ENCODE measurements at places on chromosomes 12 and 14.

DNA sequence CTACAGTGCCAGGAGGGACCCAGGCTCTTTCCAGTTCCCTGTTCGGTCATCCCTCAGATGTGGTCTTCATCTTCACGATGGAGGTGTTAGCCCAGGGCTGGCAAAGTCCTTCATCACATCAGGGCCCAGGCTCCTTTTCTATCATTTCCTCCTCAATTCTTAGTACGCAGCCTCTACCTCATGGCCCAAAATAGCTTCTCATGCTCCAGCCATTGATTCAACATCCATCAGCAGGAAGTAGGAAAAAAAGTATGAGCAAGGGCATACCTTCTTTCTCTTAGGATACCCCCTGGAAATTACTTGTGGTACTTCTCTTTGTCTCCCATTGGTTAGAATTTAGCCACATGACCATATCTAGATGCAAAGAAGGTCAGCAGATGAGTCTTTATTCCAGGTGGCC, 12.2 kb upstream of the ZDHHC22 start:
- DNase-seq = no peak

DNA sequence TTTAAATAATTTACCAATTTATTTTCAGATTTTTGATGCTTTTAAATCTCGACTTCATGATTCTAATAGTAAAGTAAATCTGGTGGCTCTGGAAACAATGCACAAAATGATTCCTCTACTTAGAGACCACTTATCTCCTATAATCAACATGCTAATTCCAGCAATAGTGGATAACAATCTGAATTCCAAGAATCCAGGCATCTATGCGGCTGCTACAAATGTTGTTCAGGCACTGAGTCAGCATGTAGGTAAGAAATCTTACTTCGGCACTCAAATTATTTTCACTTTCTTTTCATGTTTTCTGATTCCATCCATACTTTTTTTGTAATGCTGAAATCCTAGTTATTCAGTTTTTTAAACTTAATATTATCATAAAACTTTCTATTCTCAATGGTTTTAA, 15.5 kb upstream of the PRPF39 start:
- DNase-seq = no peak

DNA sequence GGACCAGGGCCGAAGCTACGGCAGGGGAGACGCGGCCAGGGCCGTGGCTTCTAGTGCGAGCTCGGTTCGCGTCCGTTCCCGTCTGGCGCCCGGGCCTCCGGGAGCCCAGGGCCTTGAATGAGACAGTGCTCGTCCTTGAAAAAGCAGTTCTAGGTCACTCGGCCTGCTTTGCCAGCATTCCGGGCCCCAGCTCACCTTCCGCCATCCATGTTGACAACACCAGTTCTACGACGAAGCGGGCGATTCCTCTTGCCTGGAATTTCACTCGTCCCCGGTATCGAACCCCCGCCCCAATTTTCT, 4.5 kb downstream of the OR10AD1 start:
- DNase-seq = no peak

- no peak for DNase-seq
These were observed 13.3 kb downstream of the SLC25A29 start for GRCh38 chr14:100292776-100293461.

DNA sequence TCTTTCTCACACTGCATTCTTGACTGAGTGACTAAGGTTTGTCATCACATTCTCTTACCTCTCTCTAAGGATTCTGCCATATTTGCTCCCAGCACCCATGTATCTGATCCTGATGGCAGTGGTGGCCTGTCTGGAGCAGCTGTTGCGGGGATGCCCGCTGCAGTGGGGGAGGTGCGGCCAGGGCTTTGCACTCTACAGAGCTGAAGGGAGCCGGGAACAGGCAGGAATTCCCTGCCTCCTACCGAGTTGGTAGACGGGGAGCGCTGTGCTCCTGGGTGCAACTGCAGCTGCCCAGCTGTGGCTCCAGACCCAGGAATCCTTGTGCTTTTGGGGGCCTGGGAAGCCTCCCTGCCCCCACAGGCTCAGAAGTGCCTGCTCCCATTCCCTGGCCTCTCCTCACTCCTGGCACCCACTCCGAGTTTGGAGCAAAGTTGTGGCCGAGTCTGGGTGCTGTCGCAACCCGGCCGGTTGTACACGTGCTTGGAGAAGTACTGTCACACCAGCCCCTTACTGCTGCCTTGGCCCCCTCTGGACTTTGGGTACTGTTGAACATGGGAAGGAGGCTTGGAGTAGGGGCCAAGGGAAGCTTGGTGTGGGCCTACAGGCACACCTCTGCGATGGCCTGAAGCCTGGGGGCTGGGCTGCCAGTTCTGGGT, 106.9 kb upstream of the OR4E1 start:
- DNase-seq = no peak

- DNase-seq = no peak
These were observed 86.8 kb downstream of the ADGRD1 start for GRCh38 chr12:131040491-131040890.

DNA sequence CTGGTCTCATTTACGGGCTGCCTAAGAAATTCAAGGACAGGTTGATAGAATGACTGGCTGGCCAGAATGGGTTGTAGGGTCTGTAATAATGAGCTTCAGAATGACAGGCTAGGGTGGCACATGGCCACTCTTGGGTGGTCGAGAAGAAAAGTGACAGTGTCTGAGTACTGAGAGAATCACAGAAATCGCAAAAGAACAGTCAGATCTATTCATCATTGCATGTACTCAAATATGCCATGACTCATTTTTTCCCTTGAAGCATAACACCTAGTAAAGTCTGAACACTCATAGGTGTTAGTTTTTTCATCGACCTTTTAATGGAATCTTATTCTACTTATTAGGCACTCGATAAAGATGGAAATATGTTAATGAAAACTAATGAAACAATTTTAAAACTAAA, 37.8 kb upstream of the SEL1L start:
- no peak for DNase-seq

DNA sequence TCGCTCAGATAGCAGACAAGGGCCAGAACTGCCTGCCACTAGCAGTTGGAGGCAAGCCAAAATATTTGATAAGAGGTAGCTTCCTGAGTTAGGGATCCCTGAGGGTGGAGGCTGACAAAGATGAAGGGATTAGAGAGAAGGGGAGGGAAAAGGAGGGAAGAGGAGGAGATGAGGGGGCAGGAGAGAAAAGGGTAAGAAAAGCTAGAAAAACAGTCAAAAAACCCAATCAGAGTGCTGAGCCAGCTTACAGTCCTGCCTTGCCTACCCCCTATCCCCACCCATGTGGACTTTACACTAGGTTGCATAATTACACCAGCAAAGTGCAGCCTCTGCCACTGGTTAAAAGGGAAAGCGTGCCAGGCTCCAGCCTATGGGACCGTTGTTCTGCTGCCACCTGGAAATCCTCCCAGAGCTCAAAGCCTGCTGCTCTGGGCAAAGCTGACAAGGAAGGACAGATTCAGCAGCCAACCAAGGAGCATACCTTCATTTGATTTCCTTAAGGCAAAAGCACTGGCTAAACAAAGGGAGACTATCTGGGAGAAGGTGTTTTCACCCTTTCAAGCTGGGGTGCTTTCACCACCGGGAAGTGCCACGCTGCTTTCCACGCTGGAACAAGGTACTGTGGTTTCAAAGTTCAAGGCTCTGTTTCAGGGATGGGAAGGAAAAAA, 3.8 kb upstream of the NUMB start:
- DNase-seq = no peak

DNA sequence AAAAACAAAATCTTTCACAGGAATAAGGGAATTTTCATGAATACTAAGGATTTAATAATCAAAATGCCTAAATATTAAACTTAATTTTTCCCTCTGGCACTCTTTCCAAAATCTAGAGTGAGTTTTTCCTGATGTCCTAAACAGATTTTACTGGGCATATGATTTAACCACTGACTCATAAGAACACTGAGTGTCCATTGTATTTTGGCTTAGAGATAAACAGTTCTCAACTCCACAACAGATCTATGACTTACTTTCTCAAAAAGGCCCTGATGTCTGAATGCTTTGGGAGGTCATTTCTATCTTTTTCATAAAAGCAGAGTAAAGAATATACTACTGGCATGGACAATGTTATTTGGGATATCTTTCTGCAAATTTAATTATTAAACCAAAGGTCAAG, 15.0 kb downstream of the TMBIM4 start:
- no peak for DNase-seq

DNA sequence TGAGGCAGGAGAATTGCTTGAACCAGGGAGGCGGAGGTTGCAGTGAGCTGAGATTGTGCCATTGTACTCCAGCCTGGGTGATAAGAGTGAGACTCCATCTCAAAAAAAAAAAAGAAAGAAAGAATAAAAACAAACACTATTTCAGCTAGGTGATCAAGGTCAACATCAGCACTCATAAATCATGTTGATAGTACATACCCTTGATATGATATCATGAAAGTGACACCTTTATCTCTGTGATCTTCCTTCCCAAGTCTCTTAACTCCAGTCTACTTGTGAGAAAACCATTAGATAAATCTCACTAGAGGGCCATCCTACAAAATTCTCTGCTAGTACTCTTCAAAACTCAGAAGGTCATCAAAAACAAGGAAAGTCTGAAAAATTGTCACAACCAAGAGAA, 44.2 kb upstream of the PTGR2 start:
- no peak for DNase-seq

DNA sequence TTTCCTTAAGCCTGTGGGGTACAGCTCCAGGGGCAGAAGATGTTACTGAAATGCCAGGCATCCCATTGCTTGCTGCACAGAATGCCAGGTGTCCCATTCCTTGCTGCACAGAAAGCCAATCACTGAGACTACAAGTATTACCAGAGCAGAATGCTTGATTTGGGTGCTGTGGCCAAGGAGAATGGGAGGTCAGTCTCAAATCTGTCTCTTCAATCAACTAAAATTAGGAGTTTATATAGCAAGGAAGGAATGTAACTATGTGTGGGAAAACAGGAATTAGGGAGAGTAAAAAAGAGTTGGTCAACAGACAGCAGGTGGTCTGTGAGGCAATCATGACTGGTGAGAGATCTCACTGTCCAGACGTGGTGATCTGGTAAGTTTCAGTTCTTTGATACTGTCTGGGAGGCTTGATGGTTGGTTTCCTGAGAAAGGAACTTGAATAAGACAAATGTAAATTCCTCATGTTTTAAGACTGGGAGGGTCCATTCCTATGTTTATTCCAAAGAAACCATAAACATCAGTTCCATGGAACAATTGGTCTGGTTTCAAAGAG, 31.2 kb upstream of the VASH1 start:
- no peak for DNase-seq

GRCh38 chr14:64910847-64911495, 3.3 kb upstream of the CHURC1 start:
- no peak for DNase-seq

DNA sequence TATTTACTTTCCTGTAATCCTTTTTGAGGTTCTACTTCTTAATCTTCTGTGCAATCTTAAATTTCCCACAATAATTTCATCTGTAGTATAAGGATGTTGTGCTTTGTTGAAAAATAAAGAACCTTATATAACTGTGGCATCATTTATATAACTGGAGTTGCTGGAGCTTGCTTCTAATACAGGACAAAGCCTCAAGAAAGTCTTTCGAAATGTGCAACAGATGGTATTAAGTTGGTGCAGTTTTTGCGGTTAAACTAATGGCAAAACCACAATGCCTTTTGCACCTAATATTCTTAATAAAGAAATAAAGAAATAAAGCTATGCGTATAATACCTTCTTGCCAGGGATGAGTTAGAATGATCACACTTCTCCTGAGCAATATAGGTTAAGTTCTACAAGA, 180.0 kb downstream of the KITLG start:
- no peak for DNase-seq

- DNase-seq = no peak
These were observed 60.9 kb upstream of the FSCB start for GRCh38 chr14:44567997-44568396.

- no peak for DNase-seq
These were observed 59.0 kb downstream of the GALNT16 start for GRCh38 chr14:69318901-69319475.

DNA sequence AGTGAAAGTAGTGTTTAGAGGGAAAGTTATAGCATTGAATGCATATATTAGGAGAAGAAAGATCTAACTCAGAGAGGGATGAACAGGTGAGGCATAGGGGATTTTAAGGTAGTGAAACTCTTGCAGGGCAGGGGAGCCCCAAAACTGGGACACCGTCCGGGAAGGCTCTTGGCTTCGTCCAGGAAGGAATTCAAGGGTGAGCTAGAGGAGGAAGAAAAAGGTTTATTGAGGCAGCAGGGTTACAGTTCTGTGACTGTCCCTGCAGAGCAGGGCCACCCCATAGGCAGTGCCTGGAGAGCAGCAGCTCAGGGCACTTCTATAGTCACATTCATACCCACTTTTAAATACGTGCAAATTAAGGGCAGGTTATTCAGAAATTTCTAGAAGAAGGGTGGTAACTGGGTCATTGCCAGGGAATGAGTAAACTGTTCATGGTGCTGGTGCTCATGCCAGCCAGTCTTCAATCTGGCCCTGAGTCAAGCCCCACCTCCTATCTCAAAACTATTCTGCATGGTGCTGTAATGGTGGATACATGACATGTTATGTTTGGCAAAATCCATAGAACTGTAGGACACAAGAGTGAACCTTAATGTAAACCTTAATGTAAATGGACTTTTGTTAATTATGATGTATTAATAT, 1.2 kb upstream of the OAS1 start:
- no peak for DNase-seq

DNA sequence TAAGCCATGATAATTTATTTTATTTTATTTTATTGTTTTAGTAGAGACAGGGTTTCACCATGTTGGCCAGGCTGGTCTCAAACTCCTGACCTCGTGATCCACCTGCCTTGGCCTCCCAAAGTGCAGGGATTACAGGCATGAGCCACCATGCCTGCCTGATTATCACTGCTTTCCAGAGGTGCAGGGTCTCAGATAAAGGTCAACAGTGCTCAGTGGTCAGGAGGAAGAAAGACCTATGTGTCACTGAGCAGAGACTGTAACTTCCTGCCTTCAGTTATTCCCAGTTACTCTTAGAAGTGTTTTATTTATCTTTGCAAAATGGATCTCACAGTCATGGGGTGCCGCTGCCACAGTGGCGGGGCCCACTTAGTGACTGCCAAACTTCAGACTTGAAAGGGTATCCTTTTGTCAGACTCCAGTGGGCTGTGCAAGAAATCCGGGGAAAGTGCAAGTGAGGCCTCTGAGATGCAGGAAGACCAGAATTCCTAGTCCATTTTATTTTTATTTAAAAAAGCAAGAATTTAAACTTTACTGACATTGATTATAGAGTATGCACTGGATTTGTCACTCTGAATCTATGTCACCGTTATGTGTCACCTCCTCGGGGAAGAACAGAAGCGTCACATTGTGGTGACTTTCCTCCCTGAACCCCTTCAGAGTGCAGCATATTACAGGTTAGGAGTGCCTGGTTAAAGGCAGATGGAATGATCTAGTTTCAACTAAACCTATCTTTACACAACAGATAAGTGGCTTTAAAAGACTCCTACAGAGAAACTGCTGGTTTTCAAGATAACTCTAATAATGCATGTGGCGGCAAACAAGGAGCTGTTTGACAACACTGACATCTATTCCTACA, 59.1 kb upstream of the BICD1 start:
- no peak for DNase-seq

DNA sequence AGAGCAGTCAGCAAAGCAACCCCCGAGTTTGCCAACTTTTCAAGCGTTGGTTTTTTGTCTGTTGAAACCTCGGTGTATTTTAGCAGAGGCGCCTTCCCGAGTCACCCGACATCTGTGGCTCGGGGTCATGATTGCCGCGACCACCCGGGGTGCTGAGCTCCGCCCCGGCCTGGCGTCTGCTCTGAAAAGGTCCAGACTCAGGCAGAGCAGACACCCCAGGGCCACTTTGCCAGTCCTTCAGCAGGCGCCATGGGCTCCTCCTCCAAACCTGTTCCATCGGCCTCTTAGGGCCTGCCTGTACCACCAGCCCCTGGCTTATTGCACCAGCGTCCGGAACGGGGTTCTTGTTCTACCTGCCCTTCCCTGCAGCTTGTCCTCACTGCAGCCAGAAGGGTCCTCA, 19.1 kb downstream of the ANKRD9 start:
- no peak for DNase-seq

- no peak for DNase-seq
These were observed 14.9 kb downstream of the TRMT61A start for GRCh38 chr14:103543721-103544387.

Data from right kidney (tissue), 9 donors.